H7 (cell line): ENCODE measurements at places on chromosomes 5 and 9. TPM values are rescaled to one million over a fixed set of nuclear protein-coding genes. Genes with fewer than 3 reads are reported as not detected.
A peak's percentile ranks its signal among the peaks of the same experiment; 100 is the strongest.

Gene LYRM7
- 4.5 and 9.3 TPM in 2 replicates for total RNA-seq

Gene PLPPR1
- total RNA-seq = 2.7 and 2.8 TPM in 2 replicates

DNA sequence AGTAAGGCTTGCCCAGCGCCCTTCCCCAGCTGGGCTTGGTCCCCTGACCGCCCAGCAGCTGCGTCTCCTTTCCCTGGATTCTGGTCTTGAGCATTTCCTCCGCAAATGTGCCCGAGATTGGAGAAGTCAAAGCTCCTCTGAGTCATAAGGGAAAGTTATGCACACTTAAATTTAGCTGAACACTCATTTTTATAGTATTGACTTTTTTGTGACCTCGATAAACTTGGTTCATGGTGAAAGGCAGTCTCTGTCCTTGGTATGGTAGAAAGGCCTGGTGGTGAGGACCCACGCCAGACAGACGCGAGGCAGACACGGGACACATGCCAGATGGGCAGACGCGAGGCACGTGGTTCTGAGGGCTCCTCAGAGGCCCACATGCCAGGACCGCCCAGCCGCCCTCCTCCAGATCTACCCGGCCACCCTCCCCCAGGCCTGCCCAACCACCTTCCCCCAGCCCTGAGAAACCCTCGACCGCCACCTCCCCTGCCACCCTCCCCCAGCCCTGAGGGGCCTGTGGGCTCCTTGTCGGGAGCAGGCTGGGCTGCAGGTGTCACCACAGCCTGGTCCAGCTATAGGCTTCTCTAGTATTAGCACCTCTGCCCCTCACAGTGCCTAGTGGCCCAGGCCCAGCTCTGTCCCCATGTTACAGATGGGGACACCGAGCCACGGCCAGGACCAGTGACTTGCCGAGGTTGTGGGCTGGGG lies 60.9 kb upstream of the CACNA1B start:
- DNase-seq = no peak

Gene TMC1
- total RNA-seq = not detected in 2 replicates

Gene SPATA31E1
- total RNA-seq = 0.07 TPM in 1 of 2 replicates, not detected in the other

Gene FGFR4
- 105 and 110 TPM in 2 replicates for total RNA-seq

Gene LMX1B
- 8.7 and 16.7 TPM in 2 replicates for total RNA-seq

Gene PCDHGB1
- total RNA-seq = not detected in 2 replicates

Gene SHISAL2B
- total RNA-seq = 15.4 and 22.5 TPM in 2 replicates

Gene KCNV2
- 0.11 and 1.4 TPM in 2 replicates for total RNA-seq

- no peak for DNase-seq
Measured at GRCh38 chr9:82912645-82913044, 150.3 kb downstream of the RASEF start.

GRCh38 chr5:6504677-6505415 lies 56.2 kb downstream of the UBE2QL1 start:
- no peak for DNase-seq

DNA sequence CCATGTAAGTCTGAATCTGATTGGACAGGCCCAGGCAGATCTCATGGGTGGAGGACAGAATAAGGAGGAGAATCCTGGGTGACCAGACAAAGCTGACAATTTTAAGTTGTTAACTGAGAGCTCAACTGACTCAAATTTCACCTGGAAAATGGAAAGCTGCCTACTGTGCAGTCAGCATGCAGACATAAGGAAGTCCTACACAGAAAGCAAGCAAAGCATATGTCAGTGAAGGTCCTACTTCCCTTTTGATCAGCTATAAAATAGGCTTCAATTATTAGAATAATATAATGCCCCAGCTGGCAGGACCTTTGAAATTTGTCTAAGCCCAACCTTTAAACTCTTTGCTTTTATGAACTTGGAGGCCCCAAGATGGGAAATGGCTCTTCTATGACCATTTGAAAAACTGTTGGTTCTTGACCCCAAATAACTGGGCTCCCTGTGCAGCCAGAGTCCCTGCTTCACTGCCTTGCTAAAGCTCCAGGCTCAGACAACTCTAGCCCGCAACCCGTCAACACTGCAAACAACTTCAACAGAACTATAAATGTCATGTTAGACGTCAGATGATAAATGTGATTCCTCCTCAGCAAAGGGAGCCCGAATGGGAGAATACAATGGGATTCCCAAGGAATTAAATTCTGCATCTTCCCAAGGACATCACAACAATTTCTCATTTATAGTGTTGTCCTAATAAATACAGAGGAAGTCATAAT lies 118.9 kb upstream of the ADRA1B start:
- DNase-seq = no peak

DNA sequence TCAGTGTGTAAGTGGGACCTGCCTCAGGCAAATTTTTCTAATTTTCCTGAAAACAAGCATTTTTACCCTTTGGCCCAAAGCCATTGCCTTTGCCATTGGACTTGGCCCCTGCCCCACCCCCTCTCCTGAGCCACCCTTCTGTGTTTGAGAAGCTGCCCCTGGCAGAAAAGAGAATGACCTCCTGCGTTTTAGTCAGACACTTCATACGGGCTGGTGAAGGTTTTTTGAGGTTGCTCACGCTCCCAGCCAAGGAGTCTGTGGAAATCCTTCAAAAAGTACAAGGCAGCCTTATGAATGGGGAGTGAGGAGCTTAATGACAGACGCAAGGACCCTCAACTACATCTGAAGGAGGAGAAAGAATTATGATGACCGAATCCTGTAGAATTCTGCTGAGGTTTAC lies 308.9 kb downstream of the SLIT3 start:
- no peak for DNase-seq

DNA sequence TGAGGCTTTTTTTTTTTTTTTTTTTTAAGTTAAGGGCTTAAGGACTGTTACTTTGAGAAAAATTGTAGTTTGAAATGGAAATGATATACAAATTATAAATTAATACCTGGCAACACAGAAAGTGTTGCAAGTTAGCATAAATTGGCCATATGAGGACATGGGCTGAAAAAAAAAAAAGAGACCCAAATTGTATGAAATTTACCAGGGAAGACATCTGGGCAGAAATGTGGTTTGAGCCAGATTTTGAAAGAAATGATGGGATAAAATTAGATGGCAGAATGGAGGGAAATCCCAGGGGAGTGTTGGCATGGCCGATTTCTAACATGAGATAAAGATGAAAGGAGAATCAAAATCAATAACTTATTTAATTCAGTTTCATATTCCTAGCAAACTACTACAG lies 472.1 kb downstream of the CTNND2 start:
- DNase-seq = no peak

DNA sequence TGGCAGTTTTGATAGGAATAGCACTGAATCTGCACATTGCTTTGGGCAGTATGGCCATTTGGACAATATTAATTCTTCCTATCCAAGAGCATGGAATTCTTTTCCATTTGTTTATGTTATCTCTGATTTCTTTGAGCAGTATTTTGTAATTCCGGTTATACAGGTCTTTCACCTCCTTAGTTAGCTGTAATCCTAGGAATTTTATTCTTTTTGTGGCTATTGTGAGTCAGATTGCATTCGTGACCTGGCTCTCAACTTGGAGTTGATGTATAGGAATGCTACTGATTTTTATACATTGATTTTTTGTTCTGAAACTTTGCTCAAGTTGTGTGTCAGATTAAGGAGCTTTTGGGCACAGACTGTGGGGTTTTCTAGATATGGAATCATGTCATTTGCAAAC lies 24.0 kb downstream of the TMEM161B start:
- DNase-seq = no peak

DNA sequence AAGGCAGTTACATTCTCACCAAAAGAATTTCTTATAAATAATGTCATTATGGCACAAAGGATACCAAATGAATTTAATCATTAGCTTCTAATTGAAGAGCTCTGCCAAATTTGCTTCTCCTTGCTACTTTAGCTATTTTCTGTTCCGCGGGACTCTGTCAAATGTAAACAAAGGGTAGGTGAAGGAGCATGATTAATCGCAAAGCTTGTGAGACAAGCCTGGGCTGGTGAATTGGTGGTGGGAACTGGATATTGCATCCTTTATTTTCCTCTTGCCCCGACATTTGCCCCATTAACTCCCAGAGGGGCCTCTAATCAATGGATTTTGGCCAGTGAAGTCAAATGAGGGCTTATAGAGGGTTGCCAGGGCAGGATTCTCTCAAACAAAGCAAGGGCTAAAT lies 234.2 kb upstream of the RFX3 start:
- no peak for DNase-seq

- DNase-seq = no peak
Measured at GRCh38 chr5:96703384-96703920, 41.3 kb downstream of the CAST start.

Gene GHR
- 0.28 and 0.96 TPM in 2 replicates for total RNA-seq

Gene MCTP1
- total RNA-seq = 0.41 and 1.0 TPM in 2 replicates

Gene PKD2L2
- not detected in 2 replicates for total RNA-seq

DNA sequence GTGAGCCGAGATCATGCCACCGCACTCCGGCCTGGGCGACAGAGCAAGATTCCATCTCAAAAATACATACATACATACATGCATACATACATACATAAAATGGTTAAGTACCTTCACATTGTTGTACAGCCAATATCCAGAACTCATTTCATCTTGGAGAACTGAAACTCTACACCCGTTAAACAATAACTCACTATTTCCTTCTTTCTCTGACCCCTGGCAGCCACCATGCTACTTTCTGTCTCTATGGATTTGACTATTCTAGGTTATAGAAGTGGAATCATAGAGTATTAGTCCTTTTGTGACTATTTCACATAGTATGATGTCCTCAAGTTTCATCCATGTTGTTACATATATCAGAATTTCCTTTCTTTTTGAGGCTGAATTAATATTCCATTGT lies 9.6 kb upstream of the KIF27 start:
- DNase-seq = no peak

- peak; percentile 34 for DNase-seq
Measured at GRCh38 chr5:35963381-35963843, 25.0 kb upstream of the CAPSL start.

- peak; percentile 62 for DNase-seq
Measured at GRCh38 chr9:134385915-134386314, 59.7 kb downstream of the RXRA start.

- no peak for DNase-seq
Measured at GRCh38 chr9:121038804-121039203, 11.3 kb downstream of the C5 start.

DNA sequence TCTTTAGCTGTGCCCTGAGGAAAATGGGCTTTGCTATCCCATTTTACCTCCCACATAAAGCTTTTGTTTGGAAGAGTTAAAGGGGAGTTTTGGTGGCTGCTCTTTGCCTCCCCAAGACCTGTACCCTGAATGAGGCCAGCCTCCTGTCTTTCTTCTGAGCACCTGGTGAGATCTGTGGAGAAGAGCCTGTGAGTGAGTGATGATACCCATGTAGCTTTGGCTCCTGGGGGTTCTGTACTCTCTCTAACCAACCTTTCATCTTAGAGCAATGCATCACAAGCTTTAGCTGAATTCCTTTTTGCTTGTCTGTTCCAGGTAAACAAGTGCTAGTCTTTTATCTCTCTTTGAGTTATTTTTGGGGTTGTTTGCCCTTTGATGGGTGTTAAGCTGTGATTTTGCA lies 73.6 kb downstream of the SCAMP1 start:
- DNase-seq = no peak

DNA sequence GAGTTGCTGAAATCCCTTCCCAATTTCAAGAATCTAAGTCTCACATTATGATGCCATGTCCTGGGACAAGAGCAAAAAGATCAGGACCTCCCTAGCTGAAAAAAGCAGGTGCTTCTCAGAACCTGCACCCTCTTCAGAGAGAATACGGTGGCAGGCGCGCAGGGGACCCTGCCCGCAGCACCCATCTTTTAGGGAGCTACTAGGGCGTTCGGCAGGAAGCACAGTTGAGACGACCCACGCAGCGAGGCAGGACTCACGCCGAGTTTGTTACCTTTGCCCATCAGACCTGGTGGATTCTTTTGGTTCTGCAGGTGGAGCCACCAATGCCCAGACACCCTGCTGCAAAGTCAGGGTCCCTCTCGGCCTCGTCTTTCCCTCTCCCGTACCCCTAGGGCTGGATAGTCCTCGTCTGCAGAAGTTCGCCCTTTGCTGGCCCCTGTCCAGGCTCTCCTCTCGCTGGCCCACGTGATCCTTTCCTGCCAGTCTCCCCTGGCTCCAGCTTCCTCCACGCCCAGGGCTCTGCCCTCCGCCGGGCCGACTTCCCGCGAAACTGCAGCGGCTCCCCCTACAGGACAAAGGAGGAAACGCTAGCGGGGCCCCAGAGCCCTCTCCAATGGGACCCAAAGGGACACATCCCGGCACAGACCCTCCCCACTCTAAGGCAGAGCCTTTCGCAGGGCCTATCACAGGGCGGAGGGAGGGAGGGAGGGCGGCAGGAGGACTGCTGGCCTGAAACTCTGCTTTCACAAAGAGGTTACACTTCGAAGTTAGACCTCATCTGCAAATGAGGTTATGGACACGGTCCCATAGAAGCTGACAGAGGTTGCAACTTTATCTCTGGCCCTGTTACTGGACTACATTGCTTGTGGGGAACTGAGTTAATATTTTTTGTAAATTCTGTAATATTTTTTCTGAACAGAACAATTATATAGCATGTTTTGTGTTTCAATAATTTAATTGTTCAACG lies 28.8 kb downstream of the TMEM174 start:
- peak; percentile 93 for DNase-seq

Gene OR13C5
- total RNA-seq = not detected in 2 replicates

GRCh38 chr5:113678924-113679575 lies 165.6 kb downstream of the YTHDC2 start:
- DNase-seq = peak; percentile 51

DNA sequence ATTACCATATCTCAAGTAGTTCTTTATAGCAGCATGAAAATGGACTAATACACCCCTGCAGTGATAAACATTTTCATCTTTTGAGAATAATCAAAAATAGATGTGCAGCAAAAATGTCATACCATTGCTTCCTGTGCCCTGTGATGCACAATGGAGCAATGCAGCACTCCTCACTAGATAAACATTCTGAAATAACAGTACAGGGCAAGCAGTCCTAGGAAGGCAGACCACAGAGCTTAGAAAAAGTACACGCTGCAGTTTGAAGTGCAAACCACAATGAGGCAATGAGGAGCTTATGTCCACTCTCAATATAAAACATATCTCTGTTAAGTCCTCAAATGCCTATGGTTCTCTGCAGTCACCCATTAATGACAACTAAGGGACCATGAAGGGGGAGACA lies 367.6 kb downstream of the PDE4D start:
- no peak for DNase-seq

Gene SNX24
- total RNA-seq = 15.9 and 16.6 TPM in 2 replicates

Gene FOXD4L4
- not detected in 2 replicates for total RNA-seq

DNA sequence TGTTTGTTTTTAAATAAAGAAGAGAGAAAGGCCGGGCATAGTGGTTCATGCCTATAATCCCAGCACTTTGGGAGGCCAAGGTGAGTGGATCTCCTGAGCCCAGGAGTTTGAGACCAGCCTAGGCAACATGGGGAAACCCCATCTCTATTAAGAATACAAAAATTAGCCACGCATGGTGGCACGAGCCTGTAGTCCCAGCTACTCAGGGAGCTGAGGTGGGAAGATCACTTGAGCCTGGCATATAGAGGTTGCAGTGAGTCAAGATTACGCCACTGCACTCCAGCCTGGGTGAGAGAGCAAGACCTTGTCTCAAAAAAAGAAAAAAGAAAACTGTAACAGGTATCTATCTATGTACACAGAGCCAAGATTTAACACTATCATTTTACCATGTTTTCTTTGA lies 34.2 kb upstream of the CDC42SE2 start:
- no peak for DNase-seq

GRCh38 chr5:104353371-104353770 lies 790.8 kb upstream of the NUDT12 start:
- no peak for DNase-seq

- peak; percentile 64 for DNase-seq
Measured at GRCh38 chr5:72818866-72819534, 2.5 kb downstream of the TNPO1 start.

GRCh38 chr9:127368852-127369402 lies 28.0 kb upstream of the SLC2A8 start:
- no peak for DNase-seq
